ENCODE measurements at places on chromosomes 2 and 18. TPM values are rescaled to one million over a fixed set of nuclear protein-coding genes. Genes with fewer than 3 reads are reported as not detected.
A peak's percentile ranks its signal among the peaks of the same experiment; 100 is the strongest.

The KCNK3 gene
- 373 TPM for total RNA-seq

The NPHP1 gene
- total RNA-seq, result 4.5 TPM

The RIOK3 gene
- 26.1 TPM for total RNA-seq

The SRD5A2 gene
- not detected for total RNA-seq

DNA sequence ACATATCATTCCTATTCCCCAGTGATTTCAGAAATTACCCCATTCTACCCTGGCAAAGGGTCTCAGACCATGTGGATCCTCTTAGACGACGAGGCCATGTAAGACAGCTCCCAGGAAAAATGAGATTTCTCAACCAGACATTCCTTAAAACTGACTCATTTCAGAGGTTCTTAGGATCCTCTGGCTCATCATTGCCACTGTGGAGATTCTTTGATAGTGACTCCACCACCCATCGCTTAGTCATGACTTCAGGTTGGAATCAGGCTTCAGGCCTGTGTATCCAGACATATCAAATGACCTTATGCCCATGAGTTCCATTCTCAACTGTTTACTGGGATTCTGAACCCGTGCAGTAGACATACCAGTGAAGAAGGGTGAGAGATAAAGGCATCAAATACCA, 245.6 kb upstream of the TCF4 start:
- DNase-seq, result no peak
- H3K36me3 ChIP-seq, result no peaks in the 10 kb centered on the region
- H3K27ac ChIP-seq, result no peak overlapping the region
- H3K4me3 ChIP-seq, result no peak overlapping the region
- H3K27me3 ChIP-seq, result no peaks in the 10 kb centered on the region

- no peaks in the 10 kb centered on the region for H3K27me3 ChIP-seq
- peak overlapping the region; percentile 92 for H3K27ac ChIP-seq
- H3K36me3 ChIP-seq, result no peaks in the 10 kb centered on the region
These were observed 115.6 kb downstream of the STPG4 start for GRCh38 chr2:47039489-47039870.

DNA sequence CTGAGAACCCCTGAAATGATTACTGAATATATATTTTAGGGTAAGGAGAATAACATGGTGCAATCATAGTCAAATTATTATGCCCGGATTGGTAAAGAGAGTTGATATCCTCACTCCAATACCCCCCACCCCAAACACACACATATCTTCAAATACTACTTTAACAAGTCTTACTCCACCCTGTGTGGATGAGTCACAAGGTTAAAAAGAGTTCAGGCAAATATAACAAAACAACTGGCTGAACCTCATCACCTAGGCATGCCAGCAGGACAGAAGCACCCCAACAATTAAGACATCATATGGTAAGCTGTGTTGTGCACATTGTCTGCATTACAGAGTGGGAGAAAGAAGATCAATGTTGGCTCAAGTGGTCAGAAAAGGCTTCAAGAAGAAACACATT, 857.4 kb downstream of the TDRD15 start:
- H3K27ac ChIP-seq, result no peak overlapping the region
- DNase-seq, result no peak
- H3K36me3 ChIP-seq, result no peaks in the 10 kb centered on the region
- no peaks in the 10 kb centered on the region for H3K4me1 ChIP-seq

- H3K36me3 ChIP-seq, result no peaks in the 10 kb centered on the region
- H3K27me3 ChIP-seq, result no peaks in the 10 kb centered on the region
- DNase-seq, result no peak
- H3K27ac ChIP-seq, result no peak overlapping the region
- no peaks in the 10 kb centered on the region for H3K4me1 ChIP-seq
- H3K4me3 ChIP-seq, result no peak overlapping the region
These were observed 64.4 kb upstream of the NCK2 start for GRCh38 chr2:105680357-105680756.

DNA sequence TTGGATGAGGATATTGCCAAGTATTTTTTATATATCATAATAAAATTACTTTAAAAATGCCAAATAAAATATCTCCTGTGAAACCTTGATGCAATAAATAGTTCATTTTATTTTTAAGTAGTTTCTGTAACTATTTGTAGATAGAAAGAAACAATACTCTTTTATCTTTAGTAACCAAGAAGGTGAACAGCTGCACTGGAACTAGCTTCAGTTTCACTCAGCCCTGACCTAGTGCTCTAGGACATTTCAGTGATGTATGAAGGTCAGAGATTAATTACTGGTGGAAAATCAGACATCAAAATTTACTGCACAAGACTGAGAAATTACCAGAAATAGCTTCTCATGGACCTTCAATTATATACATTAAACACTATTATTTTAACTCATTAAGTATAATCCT, 1305.0 kb downstream of the CNTNAP5 start:
- no peaks in the 10 kb centered on the region for H3K27me3 ChIP-seq
- no peaks in the 10 kb centered on the region for H3K36me3 ChIP-seq
- DNase-seq, result no peak
- no peaks in the 10 kb centered on the region for H3K4me1 ChIP-seq

DNA sequence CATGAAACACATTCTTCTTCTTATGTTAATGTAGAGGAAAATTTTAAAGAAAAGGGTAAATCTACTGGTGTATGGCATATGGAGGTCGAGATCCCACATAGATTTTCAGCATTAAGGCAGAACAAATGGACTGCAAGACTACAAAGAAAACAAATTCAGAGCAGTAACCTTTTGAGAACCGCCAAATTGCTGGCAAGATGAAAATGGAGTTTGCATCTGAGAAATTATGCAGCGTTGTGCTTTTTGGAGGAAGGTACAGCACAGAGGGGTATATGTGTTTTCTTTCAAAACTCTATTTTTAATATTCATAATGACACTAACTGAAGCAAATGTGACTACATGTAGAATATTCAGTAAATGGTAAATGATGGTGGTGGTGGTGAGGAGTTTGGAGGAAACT, 59.0 kb upstream of the PARD3B start:
- DNase-seq, result no peak
- no peaks in the 10 kb centered on the region for H3K36me3 ChIP-seq
- H3K4me3 ChIP-seq, result no peak overlapping the region
- no peaks in the 10 kb centered on the region for H3K4me1 ChIP-seq
- no peaks in the 10 kb centered on the region for H3K27me3 ChIP-seq

Measured in adrenal gland (tissue), 19 donors.